ENCODE measurements at places on chromosomes 7 and 10. TPM values are rescaled to one million over a fixed set of nuclear protein-coding genes. Genes with fewer than 3 reads are reported as not detected.
A peak's percentile ranks its signal among the peaks of the same experiment; 100 is the strongest.

Gene FAM20C
- total RNA-seq: 24.0 TPM

Gene MYL10
- total RNA-seq: not detected

Gene WNT8B
- not detected for total RNA-seq

Gene SSC4D
- total RNA-seq: 0.23 TPM

Gene MEOX2
- not detected for total RNA-seq

Gene C1QL3
- total RNA-seq: not detected

Gene VWC2
- total RNA-seq: under 0.01 TPM

Gene FAM237B
- not detected for total RNA-seq

Gene HKDC1
- total RNA-seq: 0.30 TPM

Gene TMEM26
- total RNA-seq: not detected

Gene HACD1
- 30.2 TPM for total RNA-seq

Gene PITX3
- not detected for total RNA-seq

Gene DNTT
- not detected for total RNA-seq

Gene PLXDC2
- 0.27 TPM for total RNA-seq

Gene TFR2
- total RNA-seq: not detected

GRCh38 chr7:148912758-148913541 is 28.9 kb upstream of the EZH2 start:
- no peak for DNase-seq

DNA sequence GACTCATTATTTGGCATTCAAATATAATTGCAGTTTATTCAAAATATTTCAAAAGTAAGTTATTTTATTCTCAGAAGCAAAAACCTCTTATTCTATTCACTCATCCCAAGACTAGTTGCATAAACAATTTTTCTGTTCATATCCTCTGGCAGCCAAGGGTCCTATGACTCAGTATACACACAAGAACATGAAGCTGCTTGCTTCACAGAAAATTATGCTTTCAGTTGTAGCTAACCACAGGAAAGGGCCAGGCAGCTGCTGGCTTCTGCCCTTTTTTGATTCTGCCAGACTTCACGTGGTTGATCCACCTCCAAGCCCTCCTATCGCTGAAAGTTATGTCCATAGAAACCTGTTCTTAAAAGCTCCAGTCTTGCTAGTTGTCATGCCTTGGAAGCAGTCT is 108.8 kb downstream of the ABCA13 start:
- DNase-seq: peak; percentile 81

DNA sequence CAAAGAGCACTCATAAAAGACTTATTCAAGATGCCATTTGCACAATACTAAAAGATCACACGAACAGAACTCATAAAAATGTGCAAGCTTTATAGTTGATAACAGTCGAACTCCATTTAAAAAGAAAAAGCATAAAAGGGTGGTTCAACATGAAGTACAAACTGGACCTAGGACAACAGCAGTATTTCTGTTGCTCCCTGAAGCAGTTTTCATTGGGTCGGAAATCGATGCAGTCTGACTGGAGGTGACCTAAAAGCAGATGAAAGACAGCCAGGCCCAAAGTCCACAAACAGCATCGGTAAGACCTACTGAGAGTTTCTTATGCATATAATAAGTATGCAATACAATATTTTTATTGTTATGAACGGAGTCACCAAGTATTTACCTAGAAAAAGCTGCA is 23.9 kb downstream of the FAM171A1 start:
- no peak for DNase-seq

- no peak for DNase-seq
These were observed 228.9 kb upstream of the PITRM1 start for GRCh38 chr10:3401491-3401938.

GRCh38 chr10:132326925-132327324 is 5.1 kb upstream of the LRRC27 start:
- DNase-seq: no peak

DNA sequence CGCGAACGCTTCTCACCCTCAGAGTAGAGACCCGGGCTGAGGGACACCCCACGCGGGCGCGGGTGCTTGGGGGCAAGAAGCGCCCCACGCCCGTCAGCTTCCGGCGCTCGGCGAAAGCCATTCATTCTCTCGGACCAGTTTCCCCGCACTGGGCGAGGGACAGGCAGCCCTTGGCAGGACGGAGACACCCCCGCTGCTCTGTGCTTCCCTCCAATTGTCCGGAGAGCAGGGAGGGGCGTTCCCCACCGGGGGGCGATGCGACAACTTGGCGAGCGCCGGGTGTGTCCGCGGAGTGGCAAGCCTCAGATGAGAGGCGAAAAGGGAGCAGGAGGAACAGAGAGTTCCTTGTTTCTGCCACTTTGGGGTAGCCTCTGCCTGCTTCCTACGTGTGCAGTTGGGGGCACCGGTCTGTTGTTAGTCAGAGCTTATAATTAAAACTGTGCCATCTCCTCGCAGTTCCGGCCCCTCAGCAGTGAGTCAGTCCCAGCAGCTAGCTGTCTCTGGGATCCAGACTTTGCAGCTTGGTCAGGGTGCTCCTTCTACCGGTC is 1.7 kb downstream of the GPR158 start:
- peak; percentile 16 for DNase-seq

DNA sequence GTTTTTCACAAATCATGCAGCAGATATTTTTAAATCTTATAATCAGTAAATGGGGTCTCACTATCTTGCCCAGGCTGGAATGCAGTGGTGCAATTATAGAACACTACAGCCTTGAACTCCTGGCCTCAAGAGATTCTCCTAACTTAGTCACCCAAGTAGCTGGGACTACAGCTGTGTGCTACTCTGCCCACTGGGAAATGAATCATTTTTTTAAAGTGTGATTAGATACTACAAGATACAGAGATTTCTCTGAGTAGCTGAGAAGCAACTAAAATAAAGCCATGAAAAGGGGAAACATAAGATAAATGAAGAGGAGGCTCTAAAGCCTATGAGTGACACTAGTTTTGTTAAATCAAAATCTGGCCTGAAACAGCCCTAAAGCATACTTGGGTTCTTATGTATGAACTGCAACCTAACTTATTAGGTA is 119.7 kb downstream of the JMJD1C start:
- peak; percentile 30 for DNase-seq

DNA sequence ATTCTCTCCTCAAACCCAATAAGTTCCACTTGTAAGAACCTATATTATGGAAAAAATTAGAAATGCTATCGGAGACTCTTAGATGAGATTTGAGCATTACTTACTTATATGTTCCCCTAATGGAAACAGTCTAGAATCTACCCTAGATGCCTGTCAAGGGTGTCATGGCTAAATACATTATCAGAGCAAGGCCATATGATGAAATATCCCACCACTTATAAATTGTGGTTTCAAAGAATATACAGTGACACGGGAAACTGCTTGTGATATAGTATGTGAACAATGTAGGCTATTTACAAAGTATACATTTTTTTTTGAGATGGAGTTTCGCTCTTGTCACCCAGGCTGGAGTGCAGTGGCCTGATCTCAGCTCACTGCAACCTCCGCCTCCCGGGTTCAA is 46.3 kb upstream of the CTBP2 start:
- DNase-seq: no peak

GRCh38 chr10:22317076-22317370 is 835 bp downstream of the COMMD3 start:
- no peak for DNase-seq

- DNase-seq: peak; percentile 98
These were observed 803.6 kb downstream of the SORCS1 start for GRCh38 chr10:106360870-106361269.

GRCh38 chr7:124089621-124090020 is 56.8 kb upstream of the TMEM229A start:
- no peak for DNase-seq

- DNase-seq: no peak
These were observed 36.6 kb downstream of the TCF7L2 start for GRCh38 chr10:112986544-112987190.

DNA sequence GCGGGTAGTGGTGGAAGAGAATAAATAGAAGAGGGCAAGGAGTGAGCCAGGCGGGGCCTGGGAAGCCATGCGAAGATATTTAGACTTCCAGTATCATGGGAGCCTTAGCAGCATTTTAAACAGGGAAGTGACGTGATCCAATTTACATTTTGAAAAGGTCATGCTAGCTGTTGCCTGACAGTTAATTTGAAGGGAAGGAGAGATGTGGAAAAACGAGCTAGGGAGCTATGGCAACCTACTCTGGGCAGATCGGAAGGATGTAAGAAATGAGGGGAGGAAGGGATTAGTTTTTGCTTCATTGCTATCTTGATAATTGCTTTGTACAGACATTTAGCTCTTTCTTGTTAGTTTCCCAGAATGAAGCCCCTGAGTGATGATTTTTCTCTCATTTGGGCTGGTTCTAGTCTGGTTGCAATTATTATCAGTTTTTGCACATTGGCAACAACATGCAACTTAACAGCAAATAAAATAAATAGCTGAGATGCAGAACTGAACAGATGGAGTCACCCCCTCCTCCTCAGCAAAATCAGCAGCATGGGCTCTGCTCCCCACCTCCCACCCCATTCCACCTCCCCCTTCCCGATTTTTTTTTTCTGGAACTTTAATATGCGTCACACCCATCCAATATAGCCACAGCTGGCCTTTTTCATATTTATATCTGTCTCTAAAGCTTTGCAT is 13.0 kb upstream of the CALU start:
- no peak for DNase-seq

DNA sequence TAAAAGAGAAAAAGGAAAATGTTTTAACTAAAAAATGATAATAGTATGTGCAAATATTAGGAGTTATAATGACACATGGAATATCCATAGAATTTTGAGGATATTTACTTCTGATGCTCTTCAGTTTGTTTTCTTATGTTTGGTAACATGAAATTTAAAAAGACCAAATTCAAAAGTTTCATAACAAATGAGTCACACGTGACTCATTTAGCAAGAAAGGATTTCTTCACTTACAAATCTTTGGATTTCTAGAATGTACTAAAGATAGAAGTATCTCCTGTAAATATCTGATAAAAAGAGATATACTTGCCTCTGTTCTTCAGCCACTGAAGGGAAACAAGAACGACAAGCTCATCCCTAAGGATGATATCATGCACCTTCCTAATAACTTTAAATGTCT is 774.5 kb upstream of the LRRTM3 start:
- peak; percentile 1 for DNase-seq

GRCh38 chr10:18449611-18450026 is 201.8 kb downstream of the NSUN6 start:
- no peak for DNase-seq

DNA sequence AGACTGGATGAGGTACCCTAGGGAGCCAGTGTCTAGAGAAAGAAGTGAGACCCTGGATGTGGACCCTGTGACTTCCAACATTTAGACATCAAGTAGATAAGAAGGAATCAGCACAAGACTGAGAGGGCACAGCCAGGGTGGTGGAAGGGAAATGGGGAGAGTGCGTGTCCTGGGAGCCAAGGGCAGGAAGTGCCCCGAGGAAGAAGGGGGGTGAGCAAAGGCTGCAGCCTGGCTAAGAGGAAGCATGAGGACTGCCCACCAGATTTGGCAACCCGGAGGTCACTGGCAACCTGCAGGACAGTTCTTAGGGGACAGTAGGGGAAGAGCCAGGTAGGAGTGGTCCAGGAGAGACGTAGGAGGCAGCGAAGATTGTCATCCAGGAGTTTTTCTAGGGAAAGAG is 14.8 kb downstream of the COL13A1 start:
- no peak for DNase-seq

DNA sequence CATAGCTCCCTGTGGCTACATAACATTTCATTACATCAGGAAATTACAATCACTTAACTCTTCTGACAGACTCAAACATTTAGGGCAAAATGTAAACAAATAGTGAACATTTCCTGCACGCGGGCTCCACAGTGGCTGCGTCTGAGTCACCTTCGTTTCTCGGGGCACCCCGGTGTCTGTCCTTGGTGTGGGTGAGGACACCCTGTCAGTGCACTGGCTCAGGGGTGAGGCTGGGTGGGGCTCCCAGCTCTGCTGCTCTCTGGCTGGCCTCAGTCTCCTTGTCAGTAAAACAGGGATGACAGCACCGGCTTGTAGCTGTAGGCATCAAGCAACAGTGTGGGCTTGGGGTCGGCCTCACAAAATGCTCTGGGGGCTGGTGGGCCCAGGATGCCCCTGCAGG is 237.1 kb upstream of the SHH start:
- DNase-seq: no peak

DNA sequence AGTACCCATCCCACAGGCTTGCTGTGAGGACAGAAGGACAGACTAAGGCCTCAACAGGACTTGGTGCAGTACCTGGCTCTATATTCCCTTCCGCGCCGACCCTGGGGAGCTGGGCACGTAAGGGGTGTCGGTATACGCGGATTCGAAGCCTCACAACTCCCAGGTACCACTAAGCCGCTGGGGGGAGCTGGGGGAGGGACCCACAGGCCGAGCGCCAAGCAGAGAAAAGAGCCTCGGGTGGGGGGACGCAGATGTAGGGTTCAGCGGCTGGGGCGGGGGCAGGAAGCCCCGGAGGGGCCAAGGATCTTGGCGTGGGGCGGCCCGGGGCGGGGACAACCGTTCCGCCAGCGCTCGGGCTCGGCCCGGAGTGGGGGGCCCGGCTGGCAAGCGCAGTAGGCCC is 126.4 kb upstream of the ZNF746 start:
- DNase-seq: no peak

DNA sequence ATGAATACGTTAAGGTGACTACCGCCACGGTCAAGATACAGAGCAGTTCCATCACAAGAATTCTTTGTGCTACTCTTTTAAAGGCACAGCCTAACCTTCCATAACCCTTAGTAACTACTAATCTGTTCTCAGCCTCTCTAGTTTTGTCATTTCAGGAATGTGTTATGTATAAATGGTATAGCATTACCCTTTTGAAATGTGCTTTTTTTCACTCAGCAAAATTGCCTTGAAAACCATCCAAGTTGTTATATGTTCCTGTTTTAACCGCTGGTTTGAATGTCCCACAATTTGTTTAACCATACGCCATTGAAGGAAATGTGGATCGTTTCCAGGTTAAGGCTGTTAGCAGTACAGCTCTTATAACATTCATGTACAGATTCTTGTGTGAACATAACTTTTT is 32.0 kb downstream of the WAC start:
- no peak for DNase-seq

- DNase-seq: no peak
These were observed 33.9 kb downstream of the RCC1L start for GRCh38 chr7:75039709-75040108.

GRCh38 chr10:125584954-125585353 is 98.0 kb downstream of the TEX36 start:
- DNase-seq: peak; percentile 10

- DNase-seq: peak; percentile 10
These were observed 437.4 kb upstream of the GALNT17 start for GRCh38 chr7:70694434-70694970.
